ENCODE measurements at places on chromosomes 5 and 9. TPM values are rescaled to one million over a fixed set of nuclear protein-coding genes. Genes with fewer than 3 reads are reported as not detected.

Gene CNTNAP3
- polyA plus RNA-seq: 4.5 TPM

Gene SLCO6A1
- not detected for polyA plus RNA-seq

Gene SEMA6A
- polyA plus RNA-seq: 1.4 TPM

Gene UIMC1
- polyA plus RNA-seq: 14.0 TPM

Gene ST6GALNAC6
- polyA plus RNA-seq: 21.8 TPM

Gene ADGRD2
- 0.02 TPM for polyA plus RNA-seq

Gene GLDC
- polyA plus RNA-seq: 2.3 TPM

Gene PCDHB3
- 0.10 TPM for polyA plus RNA-seq

Gene PKD2L2
- 0.02 TPM for polyA plus RNA-seq

Gene GFRA3
- polyA plus RNA-seq: 0.32 TPM

Gene SAXO1
- not detected for polyA plus RNA-seq

Gene FTMT
- not detected for polyA plus RNA-seq

Gene EQTN
- polyA plus RNA-seq: not detected

Gene ANKRD31
- 0.51 TPM for polyA plus RNA-seq

Gene NR5A1
- not detected for polyA plus RNA-seq

Gene SV2C
- 0.22 TPM for polyA plus RNA-seq

Gene INSL6
- polyA plus RNA-seq: not detected

Gene HAPLN1
- 0.04 TPM for polyA plus RNA-seq

Gene LAMC3
- polyA plus RNA-seq: 1.2 TPM

Gene IFNA21
- not detected for polyA plus RNA-seq

Gene GMCL2
- polyA plus RNA-seq: not detected

Gene SPINK7
- 394 TPM for polyA plus RNA-seq
